Activated naive CD4-positive, alpha-beta T cell treated with anti-CD3 and anti-CD28 coated beads, Interleukin-2, amount 50 U/mL, for 16 hours (primary cell): ENCODE measurements at places on chromosomes 3 and 15.

DNA sequence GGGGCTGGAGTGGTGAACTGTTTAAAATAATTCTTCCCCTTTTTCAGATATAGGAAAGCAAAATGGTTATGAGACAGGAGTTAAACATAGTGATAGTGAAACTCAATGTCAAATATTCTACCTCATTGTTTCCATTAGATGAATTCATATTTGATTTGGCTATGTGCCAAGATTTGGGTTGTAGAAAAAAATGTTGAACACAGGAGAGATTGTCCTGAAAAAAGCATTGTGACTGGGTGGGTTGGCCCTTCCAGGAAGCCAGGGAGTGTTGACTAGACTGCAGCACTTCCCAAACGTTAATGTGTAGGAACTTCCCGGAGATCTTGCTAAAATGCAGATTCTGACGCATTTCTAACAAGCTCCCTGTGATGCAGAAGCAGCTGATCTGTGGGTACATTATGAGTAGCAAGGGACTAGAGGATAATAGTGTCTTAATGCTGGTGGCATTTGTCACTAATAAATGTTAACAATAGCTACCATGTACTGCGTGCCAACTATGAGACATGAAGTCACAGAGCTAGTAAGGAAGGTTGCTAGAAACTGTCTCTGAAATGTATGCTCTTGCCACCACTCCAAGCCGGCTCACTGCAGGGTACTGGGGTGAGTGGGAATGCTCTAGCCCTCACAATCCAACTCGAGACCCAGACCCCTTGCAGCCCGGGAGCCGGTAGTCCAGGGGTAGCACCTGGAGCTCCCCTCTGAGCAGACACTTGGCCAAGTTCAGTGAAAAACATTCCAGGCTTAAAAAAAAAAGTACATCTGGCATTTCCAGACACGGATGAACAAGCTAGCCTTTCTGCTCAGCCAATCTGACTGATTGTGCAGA lies 120.6 kb downstream of the CD47 start:
- DNase-seq, result no peak

DNA sequence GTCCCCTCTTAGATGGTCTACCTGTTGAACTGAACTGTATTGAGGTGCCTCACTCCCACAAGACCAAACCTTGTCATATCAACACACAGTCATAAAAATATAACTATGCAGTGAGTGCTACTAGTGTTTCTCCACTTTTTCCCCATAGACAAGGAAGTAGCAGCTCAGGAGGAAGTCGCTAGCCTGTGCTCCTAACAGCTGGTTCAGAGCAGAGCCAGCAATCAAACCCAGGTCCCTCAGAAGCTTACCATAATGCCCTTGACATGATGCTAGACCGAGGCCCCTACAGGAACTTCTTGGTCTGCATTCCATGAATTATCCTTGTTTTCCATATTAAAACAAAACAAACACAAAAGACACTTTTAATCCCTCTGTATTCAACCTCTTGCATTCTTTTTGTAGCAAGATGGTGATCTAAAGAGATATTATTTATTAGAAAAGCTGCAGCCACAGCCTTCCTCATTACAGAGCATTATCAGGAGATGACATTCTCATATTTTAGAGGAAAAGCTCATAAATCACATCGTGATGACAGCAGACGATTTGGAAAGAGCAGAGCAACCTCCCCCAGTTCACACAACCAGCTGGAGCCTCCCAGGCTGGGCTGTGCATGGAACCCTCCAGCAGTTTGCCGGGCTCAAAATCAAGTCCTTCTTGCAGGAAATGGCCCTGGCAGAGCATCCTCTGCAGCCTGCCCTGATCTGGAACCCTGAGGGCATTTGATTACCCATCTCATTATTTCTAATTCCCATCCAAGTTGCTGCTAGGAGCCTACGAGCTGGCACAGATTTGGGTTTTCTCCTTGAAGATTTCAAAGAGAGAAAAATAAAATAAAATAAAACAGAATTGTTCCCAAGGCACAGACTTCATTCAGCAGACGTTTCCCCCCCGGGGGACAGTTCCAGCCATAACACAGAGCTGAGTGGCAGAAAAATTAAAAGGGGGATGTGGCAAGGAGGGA lies 118.8 kb downstream of the SRGAP3 start:
- DNase-seq, result no peak

DNA sequence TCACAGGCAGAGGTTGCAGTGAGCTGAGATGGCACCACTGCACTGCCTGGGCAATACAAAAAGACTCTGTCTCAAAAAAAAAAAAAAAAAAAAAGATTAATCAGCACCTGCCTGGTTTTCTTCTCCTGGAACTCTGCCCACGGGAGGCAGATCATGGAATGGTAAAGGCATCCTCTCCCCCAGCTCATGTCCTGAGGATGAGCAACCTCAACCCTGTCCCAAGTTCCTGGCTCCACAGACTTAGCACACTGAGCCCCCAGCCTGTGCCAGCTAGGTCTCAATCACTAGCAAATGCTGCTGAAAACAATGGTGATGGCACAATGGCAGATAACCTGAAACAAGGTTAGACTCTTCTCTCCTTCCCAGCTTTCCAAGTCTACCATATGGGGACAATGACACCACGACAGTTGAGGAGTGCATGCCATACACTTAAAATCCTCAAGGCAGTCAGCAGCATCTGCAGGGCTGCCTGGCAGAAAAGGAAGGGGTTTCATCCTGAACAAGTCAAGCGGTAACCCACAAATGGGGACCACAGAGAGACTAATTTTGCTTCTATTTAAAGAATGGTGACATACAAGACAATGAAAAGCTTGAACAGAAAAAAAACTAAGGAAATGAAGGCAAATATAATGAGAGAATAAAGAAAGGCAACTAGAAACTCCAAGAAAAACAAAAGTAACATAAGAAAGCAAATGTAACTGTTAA lies 4.8 kb downstream of the CLN6 start:
- no peak for DNase-seq

DNA sequence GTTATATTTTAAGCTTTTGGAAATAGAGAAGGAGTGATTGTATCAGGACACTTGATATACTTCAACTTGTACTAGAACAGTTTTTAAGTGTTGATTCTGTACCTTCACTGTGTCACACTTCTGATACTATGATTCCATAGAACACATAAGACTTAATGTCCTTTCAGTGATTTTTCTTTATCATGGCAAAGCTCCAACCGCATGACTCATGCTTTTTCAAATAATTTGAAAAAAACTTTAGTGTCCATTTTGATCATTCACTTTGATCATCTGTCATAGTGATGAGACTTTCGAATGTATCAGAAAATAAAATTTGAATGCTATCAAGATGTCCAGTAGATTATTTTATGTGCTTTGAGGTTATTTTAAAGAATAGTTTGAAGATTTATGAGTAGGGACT lies 32.0 kb downstream of the AP4E1 start:
- no peak for DNase-seq

- no peak for DNase-seq
Measured at GRCh38 chr3:4119119-4119518, 184.1 kb upstream of the SETMAR start.

DNA sequence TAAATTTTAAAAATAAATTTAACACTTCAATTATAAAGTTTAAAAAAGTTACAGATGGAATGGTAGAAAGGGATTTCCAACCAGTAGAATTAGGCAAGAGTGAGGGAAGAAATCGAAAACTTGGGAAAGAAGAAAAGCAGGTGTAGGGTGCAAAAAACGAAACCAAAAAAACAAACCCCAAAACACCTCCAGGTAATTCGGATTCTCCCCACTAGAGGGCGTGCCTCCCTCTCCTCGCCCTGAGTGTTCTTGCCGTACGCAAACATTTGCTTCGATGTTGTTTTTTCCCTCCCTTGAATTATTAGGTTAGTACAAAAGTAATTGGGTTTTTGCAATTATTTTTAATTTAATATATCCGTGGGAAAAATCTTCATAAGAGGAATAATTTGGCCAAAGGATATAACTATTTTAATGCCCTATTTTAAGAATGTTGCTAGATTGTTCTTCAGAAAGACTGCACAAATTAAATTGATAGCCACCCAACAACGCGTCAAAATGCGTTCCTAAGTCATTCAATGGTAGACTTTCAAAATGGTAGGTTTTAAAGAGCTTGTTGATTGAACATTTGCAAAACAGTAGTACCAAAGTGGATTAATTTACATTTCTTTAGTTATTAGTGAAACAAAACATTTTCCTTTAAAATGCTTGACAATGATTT lies 63.7 kb downstream of the SLC30A4 start:
- peak; percentile 79 for DNase-seq
